ENCODE measurements at places on chromosomes 12 and 14.

DNA sequence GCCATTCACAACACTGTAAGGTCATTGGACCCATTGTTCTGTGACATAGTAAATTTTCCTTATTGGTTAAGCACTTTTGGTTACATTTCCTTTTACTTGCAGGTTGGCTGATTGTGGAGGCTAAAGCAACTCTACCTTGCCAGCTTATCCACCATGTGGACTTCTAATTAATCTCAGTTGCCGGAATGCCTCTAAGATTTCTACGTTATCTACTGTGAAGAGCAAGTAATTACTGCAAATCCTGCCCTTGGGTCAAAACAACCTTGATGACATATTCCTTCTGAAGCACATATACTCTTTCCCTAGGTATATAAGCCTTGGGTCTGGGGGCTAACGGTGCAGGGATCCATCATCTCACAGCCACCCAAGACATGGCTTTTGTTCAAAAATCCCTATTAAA is 19.5 kb upstream of the MORN3 start:
- DNase-seq: no peak

DNA sequence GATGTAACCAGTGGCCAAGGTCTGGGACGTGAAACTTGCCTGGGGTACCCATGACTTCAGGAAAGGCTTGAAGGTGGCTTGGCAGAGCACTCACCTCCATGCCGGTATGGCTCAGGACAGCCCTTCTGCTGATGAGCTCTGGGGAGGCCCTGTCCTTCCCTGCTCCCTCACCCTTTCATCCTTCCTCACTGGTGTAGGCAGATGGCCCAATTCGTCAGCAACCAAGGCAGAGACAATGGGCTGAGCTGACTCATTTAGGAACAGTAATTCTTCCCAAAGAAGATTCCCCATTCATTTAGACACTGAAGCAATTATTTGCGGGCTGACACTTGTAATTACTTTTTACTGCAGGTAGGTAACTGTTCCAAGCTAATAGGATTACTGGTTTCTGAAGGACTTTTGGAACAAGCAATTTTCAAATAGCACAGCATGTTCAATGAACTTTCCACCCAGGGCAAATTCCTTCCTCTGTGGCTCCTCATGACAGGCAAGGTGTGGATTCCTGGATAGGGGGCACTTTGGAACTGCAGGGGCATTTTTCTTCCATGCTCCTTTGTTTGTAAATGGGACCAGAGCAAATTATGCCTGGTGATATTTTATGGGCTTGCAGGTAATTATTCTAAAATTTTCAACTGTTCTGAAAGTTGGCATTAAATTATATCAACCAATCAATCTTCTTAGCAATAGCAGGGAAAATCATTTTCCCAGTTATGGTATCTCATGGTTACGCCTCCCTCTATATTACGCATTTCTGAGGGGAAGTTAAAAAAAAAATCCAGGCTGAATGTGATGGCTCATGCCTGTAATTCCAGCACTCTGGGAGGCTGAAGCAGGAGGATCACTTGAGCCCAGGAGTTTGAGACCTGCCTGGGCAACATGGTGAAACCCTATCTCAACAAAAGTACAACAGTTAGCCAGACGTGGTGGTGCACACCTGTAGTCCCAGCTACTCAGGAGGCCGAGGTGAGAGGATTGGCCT is 24.1 kb upstream of the NRDE2 start:
- DNase-seq: no peak

GRCh38 chr14:94037954-94038353 is 11.8 kb downstream of the OTUB2 start:
- no peak for DNase-seq

GRCh38 chr14:49857427-49858003 is 4.9 kb upstream of the NEMF start:
- no peak for DNase-seq

GRCh38 chr12:3698218-3698974 is 54.5 kb downstream of the CRACR2A start:
- no peak for DNase-seq

DNA sequence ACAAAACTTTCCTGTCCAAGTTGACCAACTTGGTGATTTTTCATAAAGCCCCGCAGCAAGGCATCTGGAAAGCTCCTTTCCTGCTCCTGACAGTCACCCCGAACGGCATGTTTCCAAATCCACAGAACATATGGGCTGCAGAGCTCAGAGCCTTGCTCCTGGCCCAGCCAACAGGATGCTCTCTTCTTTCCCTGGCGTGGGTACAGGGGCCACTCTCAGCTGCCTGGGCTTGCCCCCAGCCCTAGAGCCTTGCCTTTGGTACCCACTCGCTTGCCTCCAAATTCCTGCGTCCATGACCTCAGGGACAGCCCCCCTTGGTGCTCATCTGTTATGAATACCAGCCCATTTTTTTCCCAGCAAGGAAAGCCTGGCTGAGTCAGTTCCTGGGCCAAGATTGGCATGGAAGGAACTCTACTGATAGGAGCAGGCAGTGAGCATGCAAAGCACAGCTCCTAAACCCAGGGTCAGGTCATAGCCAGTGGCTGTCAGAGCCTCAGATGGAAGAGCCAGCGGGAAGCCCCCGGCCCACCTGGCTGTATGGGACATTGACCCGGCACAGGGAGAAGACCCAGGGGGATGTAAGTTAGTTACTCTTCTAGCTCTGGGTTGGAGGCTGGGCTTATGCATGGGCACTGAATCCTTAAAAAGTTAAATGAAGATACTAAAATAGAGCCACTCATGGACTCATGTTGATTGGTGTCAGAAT is 105.3 kb upstream of the RTL1 start:
- DNase-seq: no peak

- no peak for DNase-seq
These were observed 10.9 kb upstream of the PCED1B start for GRCh38 chr12:47068539-47068938.

DNA sequence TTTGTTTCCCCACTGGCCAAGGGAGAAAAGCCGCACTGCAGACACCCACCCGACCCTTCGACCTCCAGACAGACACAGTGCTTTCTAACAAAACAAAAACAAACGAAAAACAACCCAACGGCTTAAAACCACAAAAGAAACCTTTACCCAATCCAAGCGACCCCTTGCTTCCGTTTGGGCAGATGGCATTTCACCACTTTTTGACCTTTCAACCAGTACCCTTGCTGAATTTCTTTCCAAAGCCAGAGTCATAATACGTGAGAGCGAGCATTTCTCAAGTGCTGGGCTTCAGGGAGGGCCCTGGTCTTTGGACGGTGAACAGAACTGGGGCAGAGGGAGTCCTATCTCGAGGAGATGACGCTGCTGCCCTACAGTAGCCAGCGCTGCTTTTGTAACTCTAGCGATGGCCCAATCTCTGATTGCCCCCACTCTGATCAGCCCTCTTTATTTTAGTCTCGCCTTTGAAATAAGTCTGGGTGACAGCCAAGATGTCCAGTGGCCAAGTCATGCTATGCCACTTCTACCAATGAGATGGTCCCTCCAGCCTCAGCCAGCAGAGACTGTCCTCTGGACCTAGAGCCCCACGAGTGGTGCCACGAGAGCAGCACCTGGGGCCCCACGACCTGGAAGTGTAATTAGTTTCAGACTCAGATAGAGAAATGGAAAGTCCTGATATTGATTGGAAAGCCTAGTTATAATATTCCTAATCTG is 21.9 kb upstream of the ADIPOR2 start:
- DNase-seq: no peak
